Stimulated activated effector memory CD8-positive, alpha-beta T cell treated with anti-CD3 and anti-CD28 coated beads, Interleukin-12 subunit alpha, Interleukin-12 subunit beta, amount 100 ng/mL, for 72 hours (primary cell): ENCODE measurements at places on chromosomes 6 and 20.

DNA sequence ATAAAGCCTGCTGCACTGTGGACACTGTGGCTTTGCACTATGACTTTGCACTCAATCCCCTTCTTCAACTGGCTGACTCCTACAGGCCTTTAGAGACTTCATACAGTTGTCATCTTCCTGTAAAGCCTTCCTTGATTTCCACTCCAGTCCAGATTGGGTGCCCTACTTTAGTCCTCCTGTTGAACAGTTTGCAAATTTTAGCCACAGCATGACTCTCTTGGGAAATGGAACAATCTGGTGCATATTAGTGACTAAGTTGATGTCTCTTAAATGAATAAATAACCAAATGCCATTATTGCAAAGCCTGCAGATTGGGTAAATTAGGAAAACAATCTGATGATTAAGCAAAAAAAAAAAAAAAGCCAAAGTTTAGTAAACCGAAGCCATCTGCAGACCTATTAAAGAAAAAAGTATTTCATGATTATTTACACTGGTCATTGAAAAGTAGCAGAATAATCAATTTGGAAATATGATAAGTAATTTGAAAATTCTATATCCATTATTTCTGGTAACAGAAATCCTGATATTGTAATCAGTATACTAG, 12.6 kb downstream of the PLCB4 start:
- DNase-seq, result no peak

GRCh38 chr6:22966691-22967422, 397.5 kb downstream of the HDGFL1 start:
- DNase-seq, result no peak

- no peak for DNase-seq
Measured at GRCh38 chr6:36246506-36247268, 23.2 kb upstream of the PNPLA1 start.

DNA sequence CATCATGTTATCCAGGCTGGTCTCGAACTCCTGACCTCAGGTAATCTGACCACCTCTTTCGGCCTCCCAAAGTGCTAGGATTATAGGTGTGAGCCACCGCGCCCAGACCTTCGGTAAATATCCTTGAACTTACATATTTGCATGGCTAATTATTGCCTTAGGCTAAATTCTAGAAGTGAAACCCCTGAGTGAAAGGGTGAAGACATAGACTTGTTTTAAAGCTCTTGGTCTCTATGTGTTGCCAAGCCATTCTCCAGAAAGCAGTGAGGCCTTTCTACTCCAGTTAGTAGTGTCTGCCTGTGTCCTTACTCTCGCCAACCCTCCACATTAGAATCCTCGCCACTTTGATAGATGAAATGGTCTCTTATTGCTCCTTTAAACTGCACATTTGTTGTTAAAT, 2.6 kb upstream of the NOTCH4 start:
- no peak for DNase-seq

GRCh38 chr20:55424968-55425367, 580.4 kb downstream of the CBLN4 start:
- no peak for DNase-seq

- DNase-seq, result no peak
Measured at GRCh38 chr6:152089992-152090391, 282.5 kb downstream of the ESR1 start.

GRCh38 chr20:57742507-57743181, 32.8 kb upstream of the PMEPA1 start:
- no peak for DNase-seq

- DNase-seq, result no peak
Measured at GRCh38 chr6:133805876-133806275, 83.0 kb upstream of the TCF21 start.

DNA sequence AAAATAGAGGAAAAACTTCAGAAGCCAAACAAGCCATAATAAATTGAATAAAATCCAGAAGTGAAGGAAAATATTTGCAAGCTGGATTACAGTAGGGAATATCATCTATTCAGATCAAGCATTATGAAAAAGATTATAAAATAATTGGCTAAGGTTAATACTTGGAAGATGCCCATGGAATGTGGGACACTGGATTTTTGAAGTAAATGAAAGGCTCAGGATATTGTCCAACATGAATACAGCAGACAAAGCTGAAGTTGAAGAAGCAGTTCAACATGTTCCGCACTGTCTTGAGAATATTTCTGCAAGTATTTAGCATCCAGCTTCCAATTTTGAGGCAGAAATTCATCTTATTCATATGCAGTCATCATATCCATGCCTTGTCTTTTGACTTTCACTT, 1278.4 kb upstream of the GJE1 start:
- DNase-seq, result no peak

DNA sequence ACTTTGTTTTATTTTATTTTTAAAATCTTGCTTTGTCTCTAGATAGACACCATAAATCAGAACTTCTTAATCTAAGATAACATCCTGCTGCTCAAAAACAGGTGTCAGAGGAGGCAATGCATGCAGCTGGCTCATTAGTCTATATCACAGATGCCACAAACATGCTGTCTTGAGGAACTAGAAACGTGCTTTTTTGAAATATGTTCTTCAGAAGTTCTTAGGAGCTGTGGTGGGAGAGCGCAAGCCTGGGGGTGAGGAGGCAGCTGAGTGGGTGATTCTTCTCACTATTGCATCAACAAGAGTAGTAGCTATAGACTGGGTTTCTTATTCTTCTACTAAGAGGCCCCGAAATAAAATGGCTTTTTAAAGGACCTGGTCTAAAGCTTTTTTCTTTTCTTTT, 23.4 kb downstream of the IL22RA2 start:
- DNase-seq, result no peak

DNA sequence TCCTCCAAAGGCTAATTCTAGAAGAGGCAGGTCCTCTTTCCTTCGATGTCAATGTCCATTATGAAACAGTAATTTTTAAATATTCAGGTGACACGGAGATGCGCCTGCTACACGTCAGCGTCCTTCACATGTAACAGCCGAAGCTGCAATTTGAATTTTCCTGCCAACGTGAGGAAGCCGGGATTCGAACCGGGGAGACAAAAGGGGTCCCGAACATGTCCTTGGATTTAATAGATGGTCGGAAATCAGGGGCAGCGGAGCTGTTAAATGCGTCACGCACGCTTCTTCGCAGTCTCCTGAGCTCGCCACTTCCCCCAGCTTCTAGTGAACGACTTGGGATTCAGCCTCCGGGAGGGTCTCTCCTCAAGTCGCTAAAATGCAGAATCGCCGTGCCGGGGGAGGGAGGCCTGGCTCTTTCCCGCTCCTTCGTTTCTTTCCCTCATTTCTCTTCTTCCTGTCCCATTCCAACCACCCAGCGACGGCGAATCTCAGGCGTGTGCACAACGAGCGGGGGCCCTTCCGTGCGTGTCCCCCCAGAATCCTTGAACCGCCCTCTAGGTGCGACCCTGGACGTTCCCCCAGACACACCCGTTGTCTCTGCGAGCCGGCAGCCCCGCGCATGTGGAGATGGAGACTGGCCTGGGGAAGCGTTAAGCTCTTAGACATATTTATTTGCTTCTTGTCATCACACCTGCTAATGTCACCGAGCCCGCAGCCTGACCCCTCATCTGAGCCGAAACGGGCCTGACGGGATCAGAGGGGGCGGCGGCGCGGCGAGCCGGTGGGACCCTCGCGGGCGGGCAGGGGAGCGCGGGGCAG, 1.3 kb upstream of the FOXC1 start:
- no peak for DNase-seq

DNA sequence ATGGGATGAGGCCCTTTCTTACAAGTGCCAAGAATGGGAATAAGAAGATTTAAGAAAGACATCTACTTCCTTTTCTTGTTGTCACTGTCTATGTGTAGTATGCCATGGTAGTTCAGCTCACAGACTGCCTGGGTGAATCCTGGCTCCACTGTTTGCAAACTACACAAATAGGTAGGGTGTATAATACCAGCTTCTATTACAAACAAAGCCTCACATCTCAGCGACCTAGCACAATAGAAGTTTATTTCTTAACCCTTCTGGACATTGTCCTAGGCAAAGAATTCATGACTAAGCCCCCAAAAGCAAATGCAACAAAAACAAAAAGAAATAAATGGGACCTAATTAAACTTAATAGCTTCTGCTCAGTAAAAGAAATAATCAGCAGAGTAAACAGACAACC, 74.5 kb downstream of the LINC00237 start:
- DNase-seq, result no peak

- no peak for DNase-seq
Measured at GRCh38 chr20:53935344-53936084, 134.9 kb downstream of the BCAS1 start.

GRCh38 chr6:46720401-46720800, 14.8 kb downstream of the PLA2G7 start:
- no peak for DNase-seq

GRCh38 chr6:145948878-145949613, 15.1 kb downstream of the SHPRH start:
- DNase-seq, result no peak

DNA sequence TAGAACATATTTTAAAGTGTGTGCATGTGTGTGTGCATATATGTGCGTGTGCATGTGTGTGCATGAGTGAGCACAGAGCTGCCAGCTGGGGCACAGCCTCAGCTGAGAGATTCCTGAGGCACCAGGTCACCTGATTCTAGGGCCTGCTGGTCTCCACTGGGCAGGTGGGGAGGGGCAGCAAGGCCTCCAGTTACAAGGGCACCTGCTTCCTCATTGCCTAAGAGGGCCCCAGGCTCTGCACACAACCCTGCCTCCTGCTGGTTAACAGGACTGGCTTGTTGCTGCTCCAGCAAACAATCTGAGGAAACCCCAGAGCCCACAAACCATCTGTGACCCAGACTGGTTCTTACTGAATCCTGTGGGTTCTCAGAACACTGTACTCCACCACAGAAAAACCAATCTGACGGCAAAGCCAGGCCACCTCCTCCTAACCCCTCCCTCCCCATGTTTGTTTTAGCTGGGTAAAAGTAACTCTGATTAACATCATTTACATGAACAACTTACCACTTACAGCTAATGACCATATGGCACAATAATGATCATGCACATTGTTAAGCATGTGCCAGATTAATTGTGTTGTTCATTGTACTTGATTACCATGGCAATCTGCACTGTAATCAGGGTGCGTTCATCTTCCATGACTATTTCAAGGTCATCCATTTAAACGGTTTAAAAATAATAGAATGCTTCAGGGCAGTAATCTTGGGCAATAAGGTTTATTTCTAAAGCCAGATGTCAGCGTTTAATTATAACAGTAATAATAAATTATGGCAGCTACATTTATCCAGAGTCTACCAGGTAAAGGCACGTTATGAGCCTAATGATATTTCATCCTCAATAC, 23.1 kb upstream of the UBE2J1 start:
- peak; percentile 84 for DNase-seq

DNA sequence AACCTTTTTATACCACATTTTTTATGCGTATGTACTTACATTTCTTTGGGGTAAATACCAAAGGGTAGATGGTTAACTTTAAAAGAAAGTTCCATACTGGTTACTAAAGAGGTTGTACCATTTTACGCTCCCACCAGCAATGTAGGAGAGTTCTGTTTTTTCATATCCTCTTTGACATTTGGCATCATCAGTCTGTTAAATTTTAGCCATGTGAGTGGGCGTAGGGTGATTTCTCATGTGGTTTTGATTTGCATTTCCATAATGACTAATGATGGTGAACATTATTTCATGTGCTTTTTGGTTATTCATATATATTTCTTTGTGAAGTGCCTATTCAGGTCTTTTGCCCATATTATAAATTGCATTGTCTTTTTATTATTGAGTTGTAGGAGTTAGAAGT, 194.2 kb downstream of the PRL start:
- no peak for DNase-seq

DNA sequence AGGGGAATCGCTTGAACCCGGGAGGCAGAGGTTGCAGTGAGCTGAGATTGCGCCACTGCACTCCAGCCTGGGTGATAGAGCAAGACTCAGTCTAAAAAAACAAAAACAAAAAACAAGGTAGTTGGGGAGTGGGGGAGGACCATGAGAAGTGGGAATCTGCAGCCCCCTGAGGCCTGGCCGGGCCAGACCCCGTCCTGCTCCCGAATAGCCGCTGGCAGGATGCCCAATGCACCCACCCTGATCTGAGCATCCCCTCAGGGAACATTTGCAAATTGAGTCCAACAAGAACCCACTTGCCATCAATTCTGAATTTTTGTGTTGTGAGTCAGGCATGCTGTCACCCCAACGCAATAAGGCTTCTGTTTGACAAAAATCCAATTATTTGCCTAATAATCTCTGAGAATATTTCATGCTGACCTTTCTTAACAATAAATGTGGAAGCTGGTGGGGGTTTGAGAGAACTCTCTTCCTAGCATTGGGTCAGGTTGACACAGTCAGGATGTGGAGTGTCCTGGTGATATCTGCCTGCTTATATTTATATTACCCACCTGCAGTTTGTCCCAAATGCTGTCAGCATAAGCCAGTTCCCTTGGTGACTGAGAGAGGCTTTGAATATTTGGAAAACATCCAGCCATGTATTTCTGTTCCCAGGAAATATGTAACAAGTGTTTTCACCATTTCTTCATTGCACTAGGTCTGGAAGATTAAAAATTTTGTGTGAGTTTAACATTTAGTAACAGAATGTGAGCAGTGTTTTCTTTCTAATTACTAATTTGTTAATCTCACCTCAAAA, 28.4 kb upstream of the FRMD1 start:
- DNase-seq, result no peak

DNA sequence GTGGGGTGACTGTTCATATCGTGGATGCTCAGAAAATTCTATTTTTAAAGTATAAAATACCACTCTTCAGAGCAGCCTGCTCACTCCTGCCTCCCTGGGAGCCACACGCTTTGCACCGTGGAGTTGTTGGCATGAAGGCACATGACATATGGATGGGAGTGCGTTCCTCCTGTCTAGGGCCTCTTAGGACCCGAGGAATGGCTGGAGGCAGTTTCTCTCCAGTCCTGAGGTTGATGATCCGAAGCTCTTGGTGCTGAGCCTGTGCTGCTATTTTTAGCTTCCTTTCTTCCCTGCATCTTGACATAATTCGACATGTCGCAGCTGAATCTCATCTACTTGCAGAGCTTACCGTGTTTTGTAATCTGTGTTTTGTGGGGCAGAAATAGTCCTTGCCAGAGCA, 73.9 kb downstream of the PHACTR3 start:
- DNase-seq, result no peak

- peak; percentile 34 for DNase-seq
Measured at GRCh38 chr6:144104898-144105487, 9.6 kb upstream of the SF3B5 start.

GRCh38 chr6:21208081-21208795, 385.3 kb upstream of the SOX4 start:
- no peak for DNase-seq
